NCI-H2107 (cell line): ENCODE measurements at places on chromosomes 2 and 18.

- DNase-seq: no peak
These were observed 17.1 kb upstream of the CTIF start for GRCh38 chr18:48521723-48522122.

- no peak for DNase-seq
These were observed 20.3 kb upstream of the PDE1A start for GRCh38 chr2:182447163-182447562.

DNA sequence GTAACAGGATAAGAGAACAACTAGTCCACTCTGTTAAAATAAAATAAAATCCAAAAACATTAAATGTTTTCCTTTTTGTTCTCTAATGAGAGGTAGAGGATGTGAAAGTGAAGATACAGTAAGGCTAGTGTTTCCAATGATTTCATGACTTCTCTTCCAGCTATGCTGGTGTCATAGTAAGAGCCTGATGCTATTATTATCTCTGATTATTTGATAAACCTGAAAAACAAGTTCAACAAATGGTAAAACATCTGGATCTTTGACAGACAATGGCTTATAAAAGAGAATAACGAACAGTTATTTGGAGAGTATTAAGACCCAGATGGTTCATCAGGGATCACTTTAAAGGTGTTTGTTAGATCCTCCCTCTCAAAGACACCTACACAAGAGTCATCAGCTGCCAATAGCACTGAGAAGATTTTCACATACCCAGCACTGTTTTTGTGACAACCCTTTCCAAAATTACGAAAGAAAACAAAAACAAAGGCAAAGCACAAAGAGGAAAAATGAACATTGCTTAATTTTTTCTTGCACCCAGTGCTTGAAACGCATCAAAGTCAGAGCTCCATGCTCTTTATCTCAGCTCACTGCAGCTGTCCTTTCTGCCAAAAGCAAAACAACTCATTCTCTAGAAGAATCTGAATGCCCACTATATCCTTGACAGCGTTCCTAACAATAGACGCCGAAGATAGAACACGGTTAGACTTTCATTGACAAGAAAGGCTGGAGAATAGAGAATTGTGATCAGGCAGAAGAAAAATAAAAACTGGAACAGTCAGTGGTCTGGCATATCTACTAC lies 168.6 kb downstream of the SLC8A1 start:
- DNase-seq: no peak

- DNase-seq: no peak
These were observed 14.2 kb downstream of the SPEG start for GRCh38 chr2:219448776-219449341.

DNA sequence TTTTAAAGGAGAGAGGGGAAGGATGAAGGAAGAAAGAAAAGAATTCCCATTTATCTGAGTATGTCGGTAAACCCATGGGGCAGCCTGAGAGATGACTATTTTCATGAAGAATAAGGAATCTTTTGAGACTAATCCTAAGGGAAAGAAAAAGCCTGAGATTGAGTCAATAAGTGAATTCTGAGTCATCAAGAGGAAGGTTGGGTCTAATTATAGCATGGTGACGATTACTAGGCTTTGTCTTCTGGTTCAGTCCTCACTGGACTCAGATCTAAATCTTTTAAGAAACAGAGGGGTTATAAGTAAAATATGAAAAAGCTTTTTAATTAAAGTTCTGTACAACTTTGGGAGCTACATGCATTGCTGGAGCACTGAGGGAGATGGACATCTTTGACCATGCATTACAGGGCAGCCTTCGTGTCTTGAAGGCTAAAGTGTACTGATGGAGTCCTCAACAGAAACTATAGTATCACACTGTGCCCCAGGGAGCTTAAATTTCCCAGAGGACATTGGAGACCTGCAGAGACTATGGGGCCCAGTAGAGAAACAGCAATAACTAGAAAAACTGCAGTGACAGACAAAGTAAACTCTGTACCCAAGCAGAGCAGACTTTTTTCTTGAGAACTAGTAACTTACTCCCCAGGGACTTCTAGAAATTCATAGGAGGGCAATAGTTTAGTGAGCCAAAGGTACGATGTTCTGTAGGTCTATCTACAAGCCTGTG lies 260.9 kb downstream of the RAD51AP2 start:
- DNase-seq: no peak

- no peak for DNase-seq
These were observed 174.5 kb upstream of the PKDCC start for GRCh38 chr2:41873102-41874031.

DNA sequence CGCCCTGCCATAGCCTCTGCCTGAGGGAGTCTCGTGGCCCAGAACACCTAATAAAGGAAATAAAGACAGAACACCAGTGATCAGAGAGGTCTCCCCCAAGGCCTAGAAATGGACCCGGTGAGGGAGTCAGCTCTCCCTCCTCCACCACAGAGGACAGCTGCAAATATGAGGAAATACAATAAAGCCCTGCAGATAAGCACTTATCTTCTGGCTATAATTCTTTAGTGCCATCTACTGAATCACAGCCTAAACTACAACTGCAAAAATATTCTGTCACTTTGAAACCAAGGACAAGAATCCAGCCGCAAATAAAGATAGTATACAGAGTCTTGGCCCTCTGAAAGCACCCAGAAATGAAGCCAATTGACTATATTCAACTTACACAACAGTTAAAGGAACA lies 42.4 kb upstream of the TACR1 start:
- DNase-seq: no peak

DNA sequence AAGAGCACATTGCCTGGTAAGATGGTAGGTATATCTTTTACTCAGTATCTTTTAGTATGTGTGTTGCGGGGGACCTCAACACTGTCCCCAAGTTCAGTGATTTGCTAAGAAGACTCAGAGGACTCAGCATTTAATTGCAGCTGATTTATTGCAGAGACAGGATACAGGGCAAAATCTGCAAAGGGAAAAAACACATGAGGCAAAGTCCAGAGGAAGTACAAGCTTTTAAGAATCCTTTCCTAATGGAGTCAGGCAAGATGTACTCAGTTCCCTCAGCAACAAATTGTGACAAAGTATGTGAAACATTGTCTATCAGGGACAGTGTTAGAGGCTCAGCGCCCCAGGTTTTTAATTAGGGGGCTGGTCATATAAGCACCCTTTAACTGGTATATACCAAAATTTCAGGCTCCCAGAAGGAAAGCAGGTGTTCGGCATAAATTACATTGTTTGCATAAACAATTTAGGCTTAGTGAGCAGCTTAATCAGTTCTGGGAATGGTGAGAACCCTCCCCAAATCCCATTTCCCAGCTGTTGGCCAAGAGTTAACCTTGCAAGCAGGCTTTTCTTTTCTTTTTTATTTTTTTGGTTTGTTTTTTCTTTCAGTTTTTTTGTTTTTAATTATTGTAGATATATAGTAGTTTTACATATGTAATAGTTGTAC lies 41.7 kb downstream of the RAB3GAP1 start:
- no peak for DNase-seq

- no peak for DNase-seq
These were observed 198.5 kb upstream of the SMIM21 start for GRCh38 chr18:75625966-75626365.

DNA sequence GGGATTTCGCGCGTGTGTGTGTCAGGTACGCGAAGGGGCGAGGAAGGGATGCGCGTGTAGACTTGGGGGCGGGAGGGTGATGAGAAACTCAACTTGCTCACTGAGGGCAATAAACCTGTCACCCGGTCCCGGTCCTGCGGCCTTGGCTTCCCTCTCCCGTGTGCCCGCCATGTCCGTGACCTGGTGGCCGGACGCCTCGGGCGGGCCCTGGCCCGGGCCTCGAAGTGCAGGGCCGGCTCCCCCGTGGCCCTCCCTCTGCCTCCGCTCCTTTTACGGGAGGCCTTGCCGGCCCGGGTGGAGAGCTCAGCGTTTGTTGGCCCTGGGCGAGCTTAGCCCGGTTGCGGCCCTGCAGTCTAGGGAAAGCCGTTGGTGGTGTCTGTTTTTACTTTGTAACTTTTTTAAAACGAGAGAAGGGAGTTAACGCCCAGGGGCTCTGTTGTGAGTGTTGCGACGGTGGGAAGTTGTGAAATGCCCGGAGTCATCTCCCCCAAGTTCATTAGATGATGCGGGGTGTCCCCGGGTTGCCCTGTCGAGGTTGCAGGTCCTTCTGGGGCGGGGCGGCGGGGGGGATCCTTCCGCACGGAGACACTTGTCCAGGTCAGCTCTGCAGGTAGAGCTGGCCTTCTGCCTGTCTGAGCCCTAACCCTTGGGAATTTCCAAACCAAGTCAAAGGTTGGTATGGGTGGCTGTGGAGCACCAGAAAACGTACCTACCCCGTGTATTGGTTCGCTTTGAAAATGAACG lies 883 bp downstream of the SMCHD1 start:
- DNase-seq: no peak
